Cerebellar nuclear complex (tissue), 1 donor: ENCODE measurements at places on chromosomes 4 and X.

- DNase-seq, result no peak
Observed at GRCh38 chr4:48481581-48481980, 1.6 kb upstream of the SLC10A4 start.

GRCh38 chrX:15146515-15146914 is 123.4 kb downstream of the ASB9 start:
- DNase-seq, result no peak

DNA sequence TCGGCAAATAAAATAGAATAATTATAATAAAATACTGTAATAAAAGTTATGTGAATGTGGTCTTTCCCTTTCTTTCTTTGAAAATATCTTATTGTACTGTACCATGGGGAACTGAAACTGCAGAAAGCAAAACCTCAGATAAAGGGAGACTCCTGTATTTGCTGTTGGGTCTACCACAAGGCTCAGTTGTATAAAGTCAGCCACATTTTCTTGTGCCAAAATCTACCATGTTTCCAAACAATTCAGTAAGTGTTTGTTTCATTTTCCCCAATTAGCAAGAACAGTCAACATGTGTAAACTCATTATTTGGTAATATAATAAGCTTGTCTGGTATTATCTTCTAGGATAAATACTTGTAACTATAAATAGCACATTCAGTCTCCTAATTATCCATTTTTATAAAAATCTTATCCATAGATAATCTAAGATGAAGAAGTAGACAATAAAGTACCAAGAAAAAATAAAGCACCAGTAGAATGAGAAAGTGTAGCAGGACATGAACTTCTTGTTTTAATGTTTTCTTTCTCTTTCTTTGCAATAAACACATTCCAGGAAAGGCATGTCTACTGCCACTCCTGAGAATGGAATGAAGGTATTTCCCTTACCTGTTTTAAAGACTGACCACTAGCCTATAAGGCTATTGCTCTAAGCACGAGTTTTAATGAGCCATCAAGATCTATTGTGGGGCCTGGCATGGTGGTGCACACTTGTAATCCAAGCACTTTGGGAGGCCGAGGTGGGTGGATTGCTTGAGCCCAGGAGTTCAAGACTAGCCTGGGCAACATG is 15.0 kb upstream of the OTUD4 start:
- DNase-seq, result no peak

GRCh38 chr4:182019148-182019652 is 224.0 kb upstream of the TENM3 start:
- no peak for DNase-seq

DNA sequence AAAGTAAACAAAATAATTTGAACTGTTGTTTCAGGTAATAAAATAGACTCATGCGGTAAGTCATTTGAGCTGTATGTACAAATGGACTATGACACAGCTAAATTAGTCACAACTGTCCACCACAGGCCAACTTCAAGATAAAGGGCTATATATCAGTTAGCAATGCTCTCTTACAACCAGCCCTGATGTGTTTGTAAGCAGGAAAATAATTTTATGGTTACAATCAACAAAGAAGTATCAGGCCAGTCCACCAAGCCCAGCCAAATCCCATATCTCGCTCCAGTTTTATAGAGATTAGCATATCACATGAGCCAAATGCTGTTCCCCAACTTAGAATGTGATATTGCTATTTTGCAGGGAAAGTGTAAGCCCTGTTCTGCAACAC is 511 bp upstream of the DUSP21 start:
- no peak for DNase-seq

DNA sequence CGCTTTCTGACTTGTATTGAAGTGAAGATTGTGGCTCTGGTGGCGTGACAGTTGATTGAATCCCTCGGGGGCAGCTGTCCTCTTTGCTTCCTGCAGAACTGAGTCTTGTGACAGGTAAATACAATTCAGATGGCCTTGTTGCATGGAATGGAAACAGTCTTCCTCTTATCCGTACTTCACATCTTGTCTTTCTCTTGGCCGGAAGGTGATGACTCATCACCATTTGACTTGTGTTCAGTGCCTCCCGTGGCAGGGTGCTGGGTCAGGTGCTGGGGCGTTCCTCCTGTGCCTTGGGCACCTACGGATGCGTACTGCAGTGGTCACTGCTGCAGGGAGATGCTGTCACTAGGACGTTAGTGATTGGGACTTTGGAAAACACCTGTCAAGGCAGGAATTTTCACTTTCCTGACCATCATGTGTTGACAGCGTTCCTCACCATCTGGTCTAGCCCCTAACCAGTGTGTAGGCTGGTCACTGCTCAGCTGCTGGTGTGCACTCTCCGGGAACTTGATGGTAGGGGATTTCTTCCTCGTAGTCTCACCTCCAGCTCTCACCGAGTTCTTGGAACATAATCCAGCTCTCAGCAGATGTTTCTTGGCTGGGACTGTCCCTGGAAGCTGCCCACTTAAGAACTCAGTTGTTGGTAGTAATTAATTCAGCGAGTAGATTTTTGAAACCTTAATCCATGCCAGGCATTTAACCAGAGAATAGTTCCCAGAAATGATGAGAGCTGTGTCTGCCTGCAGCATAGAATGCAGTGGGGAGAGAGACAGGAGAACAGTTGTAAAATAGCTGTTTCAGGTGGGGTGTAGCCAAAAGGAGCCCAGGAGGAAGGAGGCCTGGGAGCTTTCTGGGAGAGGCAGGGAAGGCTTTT is 7.2 kb downstream of the TBC1D14 start:
- DNase-seq, result no peak

GRCh38 chr4:183831026-183831446 is 74.1 kb upstream of the STOX2 start:
- DNase-seq, result no peak

DNA sequence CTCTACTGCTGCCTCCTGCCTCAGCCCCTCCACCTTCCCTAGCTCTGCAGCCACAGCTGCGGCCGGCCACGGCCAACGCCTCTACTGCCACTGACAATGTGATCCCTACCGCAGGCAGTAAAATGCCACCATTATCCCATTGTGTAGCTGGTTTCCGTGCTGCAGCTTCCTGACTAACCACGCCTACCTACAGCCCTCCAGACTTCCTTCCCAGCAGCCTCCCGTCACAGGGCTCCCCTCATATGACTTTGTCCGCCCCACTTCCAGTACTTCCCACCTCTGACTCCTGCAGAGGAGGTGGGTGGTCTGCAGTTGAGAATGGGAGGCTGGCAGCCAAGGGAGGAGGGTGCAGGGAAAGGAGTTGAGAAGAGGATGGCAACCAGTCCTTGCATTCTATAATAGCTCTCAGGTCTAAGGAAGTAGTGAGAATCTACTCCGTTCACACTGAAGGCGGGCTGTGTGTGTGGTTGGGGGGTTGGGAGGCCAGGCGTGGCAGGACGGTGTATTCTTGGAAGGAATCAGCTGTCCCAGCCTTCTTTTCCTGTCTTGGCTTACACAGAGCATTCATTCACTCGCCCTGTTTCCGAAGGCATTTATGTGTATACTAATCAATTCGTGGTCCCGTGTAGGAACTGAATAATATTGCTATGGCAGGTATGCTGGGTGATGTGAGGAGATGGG is 33.1 kb upstream of the USP51 start:
- no peak for DNase-seq

GRCh38 chr4:109826719-109827118 is 1.1 kb upstream of the RRH start:
- no peak for DNase-seq

DNA sequence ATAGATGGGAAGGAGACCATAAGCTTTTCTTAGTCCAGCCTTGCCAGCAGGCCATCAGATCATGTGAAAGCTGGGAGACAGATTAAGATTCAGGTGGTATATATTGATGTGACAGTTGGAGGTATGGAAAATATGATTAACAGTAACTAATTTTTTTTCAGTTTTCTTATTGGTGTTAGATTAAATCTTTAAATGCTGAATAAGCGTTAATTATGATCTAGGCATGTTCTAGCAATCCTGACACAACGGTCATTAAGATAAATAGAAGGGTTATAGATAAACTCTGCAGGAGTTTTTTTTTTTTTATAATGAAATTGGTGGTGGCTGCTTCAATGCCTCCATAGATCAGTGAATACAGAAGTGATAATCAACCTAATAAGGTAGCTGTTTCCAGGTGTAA is 649.5 kb upstream of the TENM3 start:
- DNase-seq, result no peak

DNA sequence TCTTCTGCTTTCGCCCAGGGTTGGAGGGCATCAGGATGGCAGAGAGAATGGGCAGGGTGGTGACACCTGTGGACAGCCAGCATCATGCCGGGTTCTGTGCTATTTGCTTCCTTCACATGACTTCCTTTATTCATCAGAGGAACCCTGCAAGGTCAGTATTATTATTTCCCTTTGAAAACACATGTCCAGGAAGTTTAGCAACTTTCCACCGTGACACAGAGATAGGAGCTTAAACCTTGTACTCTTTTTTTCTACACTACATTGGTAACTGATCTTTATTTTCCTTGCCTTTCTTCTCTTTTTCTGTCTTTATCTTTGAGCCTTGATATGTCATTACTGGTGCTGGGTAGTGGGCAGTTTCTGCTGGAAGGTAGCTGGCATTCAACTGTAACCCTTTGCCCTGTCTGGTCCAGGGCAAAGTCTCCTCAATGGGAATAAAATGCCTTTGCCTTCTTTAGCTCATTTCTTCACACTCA is 5.0 kb upstream of the MGST2 start:
- no peak for DNase-seq

GRCh38 chr4:54726907-54727306 is 69.2 kb downstream of the KIT start:
- DNase-seq, result no peak

DNA sequence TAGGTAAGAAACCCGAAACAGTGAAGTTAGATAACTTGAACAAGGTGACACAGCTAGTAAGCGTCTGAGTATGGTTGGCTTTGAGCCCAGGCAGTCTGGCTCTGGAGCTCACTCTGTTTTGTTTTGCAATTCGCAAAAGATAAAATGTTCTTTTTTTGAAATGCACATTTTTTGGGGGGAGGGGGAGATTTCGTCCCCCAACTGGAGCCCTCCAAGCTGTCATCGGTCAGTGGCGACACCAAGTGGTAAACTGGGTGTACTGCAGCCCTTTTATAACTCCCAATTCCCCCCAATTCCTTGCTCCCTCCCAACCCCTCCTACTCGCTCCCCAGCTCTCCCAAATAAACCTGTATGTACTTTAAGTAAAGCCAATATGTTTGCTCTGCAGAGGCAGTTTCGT is 2.8 kb upstream of the CLCN5 start:
- DNase-seq, result no peak

- no peak for DNase-seq
Observed at GRCh38 chr4:109816082-109816442, 500 bp downstream of the GAR1 start.

- DNase-seq, result no peak
Observed at GRCh38 chrX:156001001-156001666, 3.6 kb downstream of the IL9R start.

DNA sequence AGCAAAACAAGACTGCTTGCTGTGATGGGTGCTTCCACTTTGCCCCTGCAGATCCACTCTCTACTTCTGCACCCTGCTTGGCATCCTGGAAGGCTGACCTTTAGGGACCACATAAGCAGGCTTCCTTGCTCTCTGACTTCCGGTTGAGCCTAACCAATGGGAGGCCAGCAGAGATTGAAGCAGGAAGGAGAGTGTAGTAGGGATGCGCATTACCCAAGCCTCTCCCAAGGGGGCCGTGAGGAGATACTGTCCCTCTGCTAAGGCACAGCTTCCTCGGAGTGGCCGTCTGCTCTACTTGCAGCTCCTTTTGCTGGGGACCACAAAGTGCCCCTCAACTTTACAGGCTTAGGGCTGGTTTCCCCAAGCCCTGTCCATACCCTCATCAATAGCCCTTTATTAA is 624.3 kb upstream of the TENM3 start:
- no peak for DNase-seq

DNA sequence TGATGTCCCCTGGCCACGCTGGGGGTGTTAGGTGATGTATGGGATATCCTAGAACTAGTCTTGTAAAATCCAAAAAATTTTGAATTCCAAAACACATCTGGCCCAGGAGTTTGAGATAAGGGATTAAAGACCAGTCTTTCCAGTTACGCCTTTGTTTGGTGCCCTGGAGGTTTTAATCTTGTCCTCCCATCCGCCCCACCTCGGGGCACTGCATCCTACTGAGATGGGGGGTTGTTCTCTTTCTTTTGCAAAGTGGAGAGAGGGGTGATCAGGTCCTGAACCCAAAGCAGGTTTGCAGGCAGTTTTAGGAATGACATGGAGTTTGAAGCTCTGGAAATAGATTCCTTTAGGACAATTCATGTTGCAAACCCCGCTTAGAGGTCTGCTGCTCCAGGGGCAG is 1.8 kb downstream of the SUV39H1 start:
- no peak for DNase-seq

GRCh38 chr4:76905521-76905920 is 7.6 kb upstream of the SOWAHB start:
- no peak for DNase-seq

DNA sequence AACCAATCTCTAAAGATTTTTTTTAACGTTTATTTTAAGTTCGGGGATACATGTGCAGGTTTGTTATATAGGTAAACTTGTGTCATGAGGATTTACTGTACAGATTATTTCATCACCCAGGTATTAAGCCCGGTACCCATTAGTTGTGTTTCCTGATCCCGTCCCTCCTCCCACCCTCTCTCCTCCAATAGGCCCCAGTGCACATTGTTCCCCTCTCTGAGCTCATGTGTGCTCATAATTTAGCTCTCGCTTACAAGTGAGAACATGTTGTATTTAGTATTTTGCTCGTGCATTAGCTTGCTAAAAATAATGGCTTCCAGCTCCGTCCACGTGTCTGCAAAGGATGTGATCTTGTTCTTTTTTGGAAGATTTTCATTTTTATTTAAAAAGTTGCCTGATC is 2309.4 kb upstream of the AGA start:
- DNase-seq, result no peak

DNA sequence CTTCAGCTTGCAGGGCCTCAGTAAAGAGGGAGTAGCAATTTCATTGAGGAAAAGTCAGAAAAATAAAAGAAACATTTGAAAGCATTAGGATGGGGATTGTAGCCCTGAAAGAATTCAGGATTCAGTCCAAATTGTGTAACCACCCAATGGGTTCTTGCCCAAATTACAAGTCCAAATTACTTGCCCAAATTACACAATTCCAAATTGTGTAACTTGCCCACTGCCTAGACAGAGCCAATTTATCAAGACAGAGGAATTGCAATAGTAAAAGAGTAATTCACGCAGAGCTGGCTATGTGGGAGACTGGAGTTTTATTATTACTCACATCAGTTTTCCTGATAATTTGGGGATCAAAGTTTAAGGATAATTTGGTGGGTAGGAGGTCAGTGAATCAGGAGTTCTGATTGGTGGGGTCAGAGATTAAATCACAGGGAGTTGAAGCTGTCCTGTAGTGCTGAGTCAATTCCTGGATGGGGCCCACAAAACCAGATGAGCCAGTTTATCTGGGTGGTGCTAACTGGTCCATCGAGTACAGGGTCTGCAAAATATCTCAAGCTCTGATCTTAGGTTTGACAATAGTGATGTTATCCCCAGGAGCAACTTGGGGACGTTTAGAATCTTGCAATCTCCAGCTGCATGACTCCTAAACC is 18.1 kb upstream of the PAGE5 start:
- DNase-seq, result no peak

DNA sequence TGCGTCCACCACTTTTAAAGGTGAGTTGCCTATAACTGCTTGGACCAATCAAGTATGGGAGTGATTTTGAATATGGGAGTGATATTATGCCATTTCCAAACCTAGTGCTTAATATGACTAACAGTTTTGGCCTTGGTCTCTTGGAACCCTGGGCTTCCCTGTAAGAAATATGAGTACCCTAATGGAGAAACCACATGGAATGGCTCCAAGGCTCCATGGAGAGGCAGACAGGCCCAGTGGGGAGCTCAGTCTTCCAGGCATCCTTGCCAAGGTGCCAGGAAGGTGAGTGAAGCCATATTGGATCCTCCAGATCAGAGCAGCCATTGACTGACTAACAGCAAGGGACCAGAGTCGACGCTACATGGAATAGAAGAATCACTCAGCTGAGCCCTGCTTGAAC is 53.2 kb downstream of the MAML3 start:
- no peak for DNase-seq
